ENCODE measurements at places on chromosomes 11 and 22.

- no peak for DNase-seq
Observed at GRCh38 chr22:50613291-50613981, 12.8 kb downstream of the MAPK8IP2 start.

- DNase-seq: no peak
Observed at GRCh38 chr11:73389134-73389525, 12.9 kb downstream of the RELT start.

GRCh38 chr11:8605971-8606563, 12.0 kb upstream of the STK33 start:
- no peak for DNase-seq

GRCh38 chr11:111730871-111731591, 35.2 kb downstream of the PPP2R1B start:
- no peak for DNase-seq

DNA sequence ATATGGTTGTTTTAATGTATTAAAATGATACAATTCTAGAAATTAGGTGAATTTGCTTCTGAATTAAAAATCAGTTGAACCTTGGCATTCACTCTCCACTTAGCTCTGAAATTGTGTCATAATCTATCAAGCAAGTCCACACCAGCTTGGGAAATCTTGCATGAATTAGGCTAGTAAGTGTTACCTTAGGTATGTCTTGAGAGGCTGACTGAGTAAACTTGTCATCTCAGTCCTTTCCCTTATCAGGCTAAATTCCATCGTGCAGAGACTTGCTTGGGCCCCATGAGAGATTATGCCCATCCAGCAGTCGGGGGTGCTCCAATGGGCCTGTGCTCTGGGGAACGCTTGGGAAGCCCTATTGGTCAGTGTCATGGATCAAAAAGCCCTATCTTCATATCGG, 33.9 kb upstream of the ST14 start:
- no peak for DNase-seq

GRCh38 chr11:11977206-11977938, 31.1 kb downstream of the DKK3 start:
- no peak for DNase-seq

DNA sequence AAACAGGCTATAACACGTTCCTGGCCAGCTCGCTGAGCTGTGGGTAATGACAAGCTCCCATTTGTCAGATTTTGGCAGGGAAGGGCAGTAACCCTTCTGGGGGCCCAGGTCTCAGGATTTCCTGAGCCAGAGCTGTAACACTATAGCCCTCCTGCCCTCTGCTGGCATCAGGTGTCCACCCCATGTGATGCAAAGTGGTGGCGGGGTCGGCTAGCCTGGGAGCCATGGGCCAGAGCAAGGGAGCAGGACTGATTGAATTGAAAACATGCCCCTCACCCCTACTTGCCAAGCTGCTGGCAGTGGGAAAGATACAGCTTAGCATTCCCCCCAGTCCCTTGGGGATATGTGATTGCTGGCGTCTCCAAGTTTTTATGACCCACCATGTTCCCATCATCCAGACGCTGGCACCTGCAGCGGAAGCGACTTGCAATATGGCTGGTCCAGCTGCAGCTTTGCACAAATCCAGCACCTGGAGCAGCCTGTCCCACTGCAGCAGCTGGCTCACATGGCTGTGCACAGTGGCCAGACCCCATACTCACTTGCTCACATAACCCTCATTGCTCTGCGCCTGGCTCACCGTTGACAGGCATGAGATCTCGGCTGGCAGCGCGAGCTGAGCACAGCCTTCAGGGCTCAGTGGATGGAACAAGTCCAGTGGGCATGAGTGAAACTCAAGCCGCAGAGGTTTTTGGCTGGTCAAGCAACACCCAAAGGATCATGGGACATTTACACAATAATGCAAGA, 1147.8 kb downstream of the JRKL start:
- DNase-seq: no peak

DNA sequence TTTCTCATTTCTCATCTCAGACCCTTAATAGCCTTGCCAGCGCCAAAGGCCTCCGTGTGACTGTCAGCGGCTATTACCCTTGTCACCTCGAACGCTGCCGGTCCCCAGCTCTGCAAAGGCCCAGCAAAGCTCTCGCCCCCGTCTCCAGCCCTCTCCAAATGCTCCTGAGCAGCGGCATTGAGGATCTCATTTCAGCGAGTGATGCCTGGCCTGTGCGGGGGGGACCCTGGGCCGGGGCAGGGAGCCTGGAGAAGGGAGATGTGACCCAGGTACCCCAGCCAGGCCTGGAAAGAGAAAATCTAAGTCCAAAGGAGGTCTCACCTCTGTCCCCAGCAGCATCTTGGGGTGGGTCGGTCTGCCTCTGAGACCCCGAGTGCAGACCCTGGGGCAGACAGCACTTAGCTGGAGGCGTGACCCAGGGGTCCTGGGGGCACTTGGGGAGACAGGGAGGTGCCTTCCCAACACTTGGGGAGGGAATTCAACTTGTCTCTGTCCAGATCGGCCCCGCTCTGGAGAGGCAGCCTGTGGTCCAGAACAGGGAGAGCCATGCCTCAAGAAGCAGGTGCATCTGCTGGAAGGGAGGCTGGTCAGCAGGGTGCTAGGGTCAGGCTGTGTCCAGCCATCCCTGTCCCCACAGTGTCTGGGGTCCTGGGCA, 521.3 kb downstream of the TBC1D22A start:
- no peak for DNase-seq

GRCh38 chr11:12127206-12127898, 17.0 kb downstream of the MICAL2 start:
- DNase-seq: no peak

Data from stimulated activated CD8-positive, alpha-beta memory T cell treated with anti-CD3 and anti-CD28 coated beads, Interleukin-2, amount 100 ng/mL, for 48 hours (primary cell).